ENCODE measurements at places on chromosomes 6 and 20. TPM values are rescaled to one million over a fixed set of nuclear protein-coding genes. Genes with fewer than 3 reads are reported as not detected.

Gene CENPQ
- total RNA-seq: 14.6 TPM

Gene OSER1
- total RNA-seq: 23.3 TPM

Gene FKBP1A
- 282 TPM for total RNA-seq

Gene PAK5
- not detected for total RNA-seq

Gene NCOA5
- total RNA-seq: 16.8 TPM

Gene FAXC
- not detected for total RNA-seq

Gene MOG
- total RNA-seq: not detected

Gene FAM217A
- not detected for total RNA-seq

Gene SLC22A23
- 0.16 TPM for total RNA-seq

Gene KCNB1
- not detected for total RNA-seq

Gene GHRH
- total RNA-seq: not detected

Gene MEP1A
- total RNA-seq: not detected

DNA sequence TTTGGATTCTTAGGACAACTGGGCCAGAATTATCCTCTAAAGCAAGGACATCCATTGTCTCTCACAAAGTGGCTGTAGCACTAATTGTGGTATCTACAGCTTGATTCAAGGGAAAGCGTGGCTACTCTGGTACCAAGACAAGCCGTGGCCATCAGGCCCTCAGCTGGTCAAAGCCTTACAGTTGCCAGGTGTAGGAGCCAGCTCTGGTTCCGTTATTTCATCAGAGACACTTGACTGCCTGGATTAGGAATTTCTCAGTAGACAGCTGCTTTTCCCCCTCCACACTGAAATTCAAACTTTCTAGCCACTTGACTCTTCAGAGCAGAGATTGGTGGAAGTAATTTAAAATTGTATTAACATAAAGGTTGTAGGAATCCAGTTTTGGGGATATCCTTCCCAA lies 104.2 kb downstream of the ANKS1A start:
- no peak for DNase-seq

DNA sequence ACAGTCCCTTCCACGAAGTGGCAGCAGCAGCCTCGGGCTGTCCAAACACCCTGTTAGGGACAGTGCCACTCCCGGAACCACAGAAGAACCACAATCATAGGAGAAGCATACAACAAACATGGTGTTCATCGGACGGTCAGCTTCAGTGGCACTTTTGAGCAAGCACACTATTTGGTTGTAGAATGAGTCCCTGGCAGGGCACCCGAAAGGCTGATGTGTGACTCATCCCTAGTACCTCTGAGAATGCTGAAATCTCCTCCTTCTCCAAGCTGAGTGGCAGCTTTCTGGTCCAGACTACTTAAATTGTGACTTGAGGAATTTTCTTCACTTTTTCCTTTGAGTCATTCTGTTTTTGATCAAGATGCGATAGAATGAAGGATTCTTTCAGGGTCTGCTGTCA lies 282.5 kb downstream of the ESR1 start:
- no peak for DNase-seq

DNA sequence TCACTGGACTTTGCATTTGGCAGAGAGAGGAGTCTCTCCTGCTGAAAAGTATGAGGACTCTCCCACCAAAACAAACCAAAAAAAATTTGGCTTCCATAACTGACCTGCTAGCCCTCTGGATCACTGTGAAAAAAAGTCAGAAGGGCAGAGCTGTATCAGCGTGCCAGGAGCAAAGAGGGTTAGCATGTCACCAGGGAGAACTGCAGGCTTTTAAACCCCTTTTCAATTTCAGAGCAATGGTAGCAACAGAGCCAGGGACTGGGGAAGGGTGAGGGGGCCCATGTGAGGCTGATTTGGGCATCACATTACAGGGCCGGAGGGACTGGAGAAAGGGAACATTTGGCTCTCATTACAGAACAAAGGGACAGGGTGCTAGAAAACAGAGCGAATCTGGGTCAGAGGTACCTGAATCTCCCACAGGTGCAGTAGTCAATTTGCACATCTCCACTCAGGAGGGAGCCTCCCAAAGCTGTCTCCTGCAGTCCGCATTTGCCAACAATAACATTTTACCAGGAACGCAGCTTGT lies 185.7 kb upstream of the EYA4 start:
- no peak for DNase-seq

- peak; percentile 15 for DNase-seq
Observed at GRCh38 chr6:106026748-106027715, 59.1 kb upstream of the PRDM1 start.

- no peak for DNase-seq
Observed at GRCh38 chr6:129923530-129924250, 62.6 kb upstream of the TMEM244 start.

DNA sequence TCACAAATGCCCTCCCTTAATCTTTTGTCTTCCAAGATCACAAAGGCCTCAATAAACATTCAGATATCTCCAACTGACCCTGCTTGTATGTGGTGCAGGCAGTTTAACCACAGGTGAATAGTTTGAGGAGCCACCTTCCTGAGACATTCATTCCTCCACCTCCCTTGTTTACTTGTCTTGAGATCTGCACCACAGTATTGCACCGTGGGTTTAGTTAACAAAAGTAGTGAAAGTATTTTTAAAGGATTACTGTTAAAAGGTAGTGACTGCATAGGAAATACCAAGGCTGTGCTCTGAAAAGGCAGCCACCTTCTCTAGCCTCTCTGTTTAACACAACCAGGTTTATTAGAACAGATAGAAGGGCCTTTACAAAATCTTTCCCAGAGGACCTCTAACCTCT lies 46.5 kb downstream of the SESN1 start:
- no peak for DNase-seq

- DNase-seq: no peak
Observed at GRCh38 chr6:12474167-12475140, 184.3 kb downstream of the EDN1 start.

DNA sequence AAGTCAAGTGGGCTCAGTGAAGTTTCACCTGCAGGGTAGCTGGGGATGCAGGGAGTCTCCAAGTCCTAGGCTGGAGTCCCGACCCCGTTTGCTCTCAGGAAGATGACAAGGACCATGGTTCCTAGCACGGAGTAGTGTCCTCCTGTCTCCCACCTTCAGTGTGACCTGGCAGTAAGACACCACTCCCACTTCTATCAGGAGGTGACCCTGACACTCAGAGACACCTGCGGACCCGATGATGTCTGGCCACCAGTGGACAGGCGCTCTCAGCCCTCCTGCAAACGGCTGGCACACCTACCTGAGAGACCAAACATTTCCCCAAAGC lies 1.1 kb downstream of the SOD2 start:
- peak; percentile 11 for DNase-seq

DNA sequence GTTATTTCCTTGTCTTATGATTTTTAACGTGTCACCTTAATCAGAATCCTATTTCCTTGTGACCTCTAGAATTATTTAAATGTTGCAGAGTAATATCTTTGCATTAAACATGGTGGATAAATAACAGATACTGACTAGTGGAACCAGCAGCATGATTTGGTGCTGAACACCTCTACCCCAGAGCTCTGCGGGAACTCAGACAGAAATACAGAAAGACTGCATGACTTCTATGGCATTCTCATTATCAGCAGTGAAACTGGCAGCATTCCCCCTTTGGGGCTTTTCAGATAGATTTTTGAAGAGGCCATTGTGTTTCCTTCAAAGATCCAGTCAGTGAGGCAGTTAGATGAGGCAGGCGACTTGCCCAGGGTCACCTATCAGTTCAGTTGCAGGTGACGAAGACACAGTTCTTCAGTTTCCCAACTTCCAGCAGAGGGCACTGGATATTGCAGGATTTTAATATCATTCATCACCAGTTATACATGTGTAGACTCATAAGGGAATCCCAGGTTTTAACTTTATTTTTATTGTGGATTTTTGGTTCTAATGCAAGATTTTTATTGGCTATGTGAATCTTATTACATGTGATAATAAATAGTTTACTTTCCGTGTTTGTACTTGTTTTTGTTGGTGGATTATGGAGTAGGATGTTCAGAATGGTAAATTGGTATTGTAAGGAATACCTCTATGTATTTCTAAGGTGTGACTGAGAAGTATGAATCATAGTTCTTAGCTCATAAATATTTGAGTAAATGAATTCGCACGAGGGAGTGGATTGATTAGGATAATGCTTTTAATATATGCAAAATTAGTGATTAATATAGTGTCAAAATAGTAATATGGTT lies 81.3 kb downstream of the AFDN start:
- DNase-seq: peak; percentile 6

DNA sequence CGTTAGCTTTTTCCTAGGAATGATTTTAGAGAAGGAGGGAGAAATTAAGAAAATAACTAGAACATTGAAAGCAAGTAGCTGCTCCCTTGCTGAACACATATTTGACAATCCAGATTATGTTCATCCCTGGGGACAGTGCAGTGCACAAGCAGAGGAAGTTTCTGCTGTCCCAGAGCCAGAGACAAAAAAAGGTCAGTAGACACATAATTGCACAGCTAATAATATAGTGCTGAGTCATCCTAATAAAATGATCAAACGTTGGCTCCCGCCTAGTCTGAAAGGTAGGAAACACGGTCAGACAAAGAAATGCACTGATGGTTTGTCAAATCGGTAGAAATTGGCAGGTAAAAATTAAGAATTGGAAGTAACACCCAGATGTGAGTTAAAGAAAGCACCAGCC lies 21.7 kb upstream of the SSTR4 start:
- no peak for DNase-seq

DNA sequence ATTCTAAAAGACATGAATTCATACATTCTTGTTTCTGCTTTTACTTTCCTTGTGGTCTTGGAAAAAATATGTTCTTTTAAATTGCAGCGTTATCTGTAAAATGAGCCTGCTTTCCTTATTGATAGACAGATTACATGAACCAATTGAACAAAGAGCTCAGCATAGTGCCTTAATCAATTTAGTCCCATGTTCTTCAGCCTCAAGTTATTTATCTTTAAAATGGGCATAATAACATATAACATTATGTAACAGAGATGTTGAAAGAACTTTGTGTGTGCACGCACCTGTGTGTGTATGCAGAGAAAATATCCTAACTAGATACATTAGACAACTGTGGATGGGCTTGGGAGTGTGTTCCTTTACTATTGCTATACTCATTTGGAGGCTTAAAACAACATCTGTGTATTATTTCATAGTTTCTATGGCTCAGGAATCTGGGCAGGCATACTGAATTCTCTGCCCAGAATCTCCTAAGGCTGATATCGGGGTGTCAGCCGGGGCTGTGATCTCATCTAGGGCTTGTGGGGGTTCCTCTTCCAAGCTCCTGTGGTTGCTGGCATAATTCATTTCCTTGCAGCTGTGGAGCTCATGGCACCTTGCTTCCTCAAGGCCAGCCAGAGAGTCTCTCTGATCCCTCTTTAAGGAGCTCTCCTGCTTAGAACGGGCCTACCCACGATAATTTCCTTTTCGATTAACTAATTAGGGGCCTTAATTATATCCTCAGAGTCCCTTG lies 194.1 kb downstream of the ARID1B start:
- no peak for DNase-seq

- DNase-seq: no peak
Observed at GRCh38 chr6:137777687-137778075, 89.4 kb upstream of the TNFAIP3 start.

DNA sequence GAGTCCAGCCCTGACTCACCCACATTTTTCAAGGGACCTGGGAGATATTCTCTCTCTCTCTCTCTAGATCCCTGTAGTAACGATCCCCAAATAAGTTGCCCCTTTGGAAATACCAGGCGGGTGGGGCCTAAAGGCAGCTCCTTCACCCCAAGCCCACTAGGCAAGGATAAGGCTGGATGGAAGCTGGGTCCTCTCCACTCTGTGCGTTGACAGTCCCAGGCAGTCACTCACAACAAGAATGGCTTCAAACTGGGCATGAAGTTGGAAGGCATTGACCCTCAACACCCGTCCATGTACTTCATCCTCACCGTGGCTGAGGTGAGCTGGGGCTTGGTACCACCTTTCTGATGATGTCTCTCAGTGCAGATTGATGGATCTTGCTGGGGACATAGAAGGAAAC lies 21.6 kb downstream of the L3MBTL1 start:
- no peak for DNase-seq

GRCh38 chr6:98838975-98839374 lies 4.6 kb downstream of the POU3F2 start:
- DNase-seq: no peak

- DNase-seq: no peak
Observed at GRCh38 chr6:29414588-29414987, at the start of gene OR12D1. TSS of gene OR12D1 (plus strand) at chr6:29414928.

DNA sequence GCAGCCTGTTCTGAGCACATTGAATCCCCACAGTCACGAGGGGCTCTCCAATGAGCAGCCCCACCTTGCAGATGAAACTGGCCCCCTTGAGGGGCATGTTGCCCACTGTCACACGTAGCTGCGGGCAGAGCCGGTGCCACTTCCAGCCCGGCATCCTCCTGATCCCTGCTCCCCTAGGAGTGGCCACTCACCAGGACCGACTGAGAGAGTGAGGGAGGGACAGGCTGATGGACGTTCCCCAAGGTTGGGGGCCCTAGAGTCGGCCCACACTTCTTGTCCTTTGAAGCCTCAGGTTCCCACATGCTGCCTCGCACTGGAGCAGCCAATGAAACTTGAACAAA lies 10.5 kb downstream of the ENTPD6 start:
- no peak for DNase-seq

- no peak for DNase-seq
Observed at GRCh38 chr6:112911959-112912358, 564.8 kb downstream of the RFPL4B start.

- DNase-seq: no peak
Observed at GRCh38 chr6:155544677-155545076, 89.0 kb upstream of the NOX3 start.

DNA sequence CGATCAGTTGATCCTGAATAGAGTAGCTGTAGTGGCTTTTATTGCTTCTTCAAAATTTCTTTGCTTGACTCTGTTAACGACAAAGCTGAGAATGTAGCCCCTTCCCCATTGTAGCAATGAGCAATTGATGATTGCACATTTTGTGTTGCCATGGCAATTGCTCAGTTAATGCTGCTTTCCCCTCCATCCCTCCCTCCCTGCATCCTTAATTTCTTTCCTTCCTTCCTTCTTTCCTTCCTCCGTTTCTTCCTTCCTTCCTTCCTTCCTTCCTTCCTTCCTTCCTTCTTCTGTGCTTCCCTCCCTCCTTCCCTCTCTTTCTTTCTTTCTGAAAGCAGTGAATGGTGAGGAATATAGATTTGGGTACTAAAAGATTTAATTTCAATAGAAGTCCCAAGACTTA lies 557.3 kb upstream of the MAP3K7 start:
- DNase-seq: no peak

DNA sequence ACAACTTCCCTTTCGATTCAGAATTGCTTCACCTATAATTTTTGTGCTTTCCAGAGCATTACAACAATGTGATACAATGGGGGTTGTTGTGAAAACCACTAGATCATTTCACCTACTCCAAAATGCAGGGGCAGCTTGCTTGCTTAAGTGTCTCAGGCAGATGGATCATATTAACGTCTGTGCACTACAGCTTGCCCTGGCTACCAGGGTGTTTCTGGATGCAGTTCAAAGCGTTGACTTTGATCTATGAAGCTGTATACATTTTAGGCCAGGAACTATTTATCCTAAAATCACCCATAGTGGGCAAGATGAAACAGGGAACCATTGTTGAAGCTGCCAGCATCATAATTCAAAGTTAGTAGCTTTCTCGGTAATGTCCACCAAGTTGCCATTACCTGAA lies 339.5 kb upstream of the HSF2 start:
- no peak for DNase-seq
